Activated CD4-positive, alpha-beta T cell treated with anti-CD3 and anti-CD28 coated beads for 48 hours (primary cell): ENCODE measurements at places on chromosomes 12 and 14.

- no peak for DNase-seq
These were observed 17.9 kb upstream of the CLEC7A start for GRCh38 chr12:10147714-10148403.

GRCh38 chr12:61870658-61871484, 389.3 kb upstream of the USP15 start:
- peak; percentile 9 for DNase-seq

DNA sequence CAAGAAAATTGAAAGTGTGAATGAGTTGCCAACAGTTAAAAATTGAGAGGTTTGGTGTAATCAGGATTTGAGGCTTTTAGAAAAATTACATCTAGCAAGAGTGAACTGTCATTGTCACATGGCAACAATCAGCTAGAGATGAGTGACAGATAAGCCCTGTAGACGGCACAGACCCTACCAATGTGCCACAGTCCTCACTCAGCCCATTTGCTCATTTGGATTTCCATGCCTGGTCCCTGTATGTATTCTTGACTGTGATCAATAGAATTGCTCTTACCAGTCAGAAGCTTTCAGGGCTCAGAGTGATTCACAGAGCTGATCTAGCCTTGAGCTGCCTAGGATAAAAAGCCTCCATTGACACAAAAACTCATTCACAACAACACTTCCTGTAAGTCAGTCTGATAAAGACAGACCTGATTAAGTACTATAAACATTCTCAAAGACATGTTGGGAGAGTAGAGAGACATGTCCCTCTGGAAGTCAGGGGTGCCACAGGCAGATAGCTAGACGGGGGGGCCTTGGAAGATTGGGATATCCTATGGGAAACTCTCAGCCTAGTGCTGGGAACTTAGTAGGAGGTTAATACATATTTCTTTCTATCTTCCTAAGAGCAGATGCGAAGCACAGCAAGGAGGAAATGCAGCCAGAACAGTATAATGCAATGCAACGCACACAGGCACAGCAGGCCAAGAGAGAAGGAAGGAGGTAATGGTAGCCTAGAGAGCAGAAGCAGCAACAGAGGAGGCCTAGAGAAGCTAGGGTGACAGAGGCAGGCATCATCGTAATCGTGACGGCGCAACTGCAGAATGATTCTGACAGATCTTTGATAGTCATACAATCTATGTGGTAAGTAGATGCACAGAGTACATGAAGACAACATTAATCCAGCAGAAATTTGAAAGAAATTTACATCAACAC, 2.0 kb upstream of the PELI2 start:
- peak; percentile 22 for DNase-seq

DNA sequence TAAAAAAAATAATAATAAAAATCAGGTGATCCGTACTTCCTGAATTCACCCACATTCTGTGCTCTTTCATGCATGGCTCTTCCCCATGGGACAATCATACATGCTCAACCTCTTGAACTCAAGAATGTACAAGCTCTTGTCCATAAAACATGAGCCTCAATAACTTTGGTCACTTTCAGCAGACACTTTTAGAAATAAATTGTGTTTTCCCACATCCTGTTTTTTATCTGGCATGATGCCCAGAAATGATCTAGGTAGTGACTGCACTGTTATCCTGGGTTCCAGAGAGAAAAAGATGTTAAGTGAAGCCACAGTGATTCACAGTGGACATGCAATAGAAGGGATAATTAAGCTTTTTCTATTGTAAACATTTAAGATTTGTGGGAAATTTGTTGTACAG, 537.6 kb upstream of the TMEM132C start:
- DNase-seq = no peak

DNA sequence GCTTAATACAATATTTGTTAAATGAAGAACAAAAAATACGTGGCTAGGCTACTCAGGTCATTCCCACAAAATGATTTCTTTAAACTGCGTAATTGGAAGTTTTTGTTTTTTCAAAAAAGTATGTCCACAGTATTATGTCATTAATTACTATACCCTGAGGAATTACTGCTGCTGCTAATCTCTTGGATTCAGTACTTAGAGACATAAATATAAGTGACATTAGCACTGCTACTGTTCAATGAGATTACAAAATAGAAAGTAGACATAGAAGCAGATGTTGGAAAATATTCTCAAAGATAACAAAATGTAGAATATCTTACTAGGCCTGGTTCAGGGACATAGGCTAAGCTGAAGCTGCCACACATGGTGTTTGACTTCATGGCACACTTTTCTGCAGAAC, 36.3 kb downstream of the HMGA2 start:
- no peak for DNase-seq

- peak; percentile 43 for DNase-seq
These were observed 505 bp downstream of the KCNC2 start for GRCh38 chr12:75208856-75209811.

DNA sequence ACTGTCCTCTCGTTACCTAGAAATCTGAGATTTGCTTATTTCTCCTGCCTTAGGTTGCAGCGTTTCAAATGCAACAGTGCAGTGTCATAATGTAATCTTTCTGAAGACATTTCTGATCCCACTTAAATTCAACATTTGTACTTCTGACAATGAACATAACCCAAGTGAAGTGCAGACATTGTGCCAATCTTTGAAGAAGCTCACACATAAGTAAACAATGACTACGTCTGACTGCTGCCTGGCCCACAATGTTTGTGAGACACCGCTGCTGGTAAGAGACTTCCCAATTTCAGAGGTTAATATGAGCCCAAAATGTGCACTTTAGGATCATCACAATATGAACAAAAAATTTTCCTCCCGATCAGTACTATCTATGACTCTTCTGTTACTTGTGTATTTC, 84.6 kb upstream of the BCL2L14 start:
- no peak for DNase-seq

GRCh38 chr12:104662203-104662602, 205.5 kb downstream of the CHST11 start:
- no peak for DNase-seq
